ENCODE measurements at places on chromosomes 7 and 10.

- DNase-seq, result no peak
These were observed 25.5 kb downstream of the TMEM248 start for GRCh38 chr7:66946545-66946944.

- DNase-seq, result no peak
These were observed 16.8 kb upstream of the ZNF467 start for GRCh38 chr7:149790146-149790548.

- no peak for DNase-seq
These were observed 169.2 kb downstream of the CTTNBP2 start for GRCh38 chr7:117704063-117704462.

DNA sequence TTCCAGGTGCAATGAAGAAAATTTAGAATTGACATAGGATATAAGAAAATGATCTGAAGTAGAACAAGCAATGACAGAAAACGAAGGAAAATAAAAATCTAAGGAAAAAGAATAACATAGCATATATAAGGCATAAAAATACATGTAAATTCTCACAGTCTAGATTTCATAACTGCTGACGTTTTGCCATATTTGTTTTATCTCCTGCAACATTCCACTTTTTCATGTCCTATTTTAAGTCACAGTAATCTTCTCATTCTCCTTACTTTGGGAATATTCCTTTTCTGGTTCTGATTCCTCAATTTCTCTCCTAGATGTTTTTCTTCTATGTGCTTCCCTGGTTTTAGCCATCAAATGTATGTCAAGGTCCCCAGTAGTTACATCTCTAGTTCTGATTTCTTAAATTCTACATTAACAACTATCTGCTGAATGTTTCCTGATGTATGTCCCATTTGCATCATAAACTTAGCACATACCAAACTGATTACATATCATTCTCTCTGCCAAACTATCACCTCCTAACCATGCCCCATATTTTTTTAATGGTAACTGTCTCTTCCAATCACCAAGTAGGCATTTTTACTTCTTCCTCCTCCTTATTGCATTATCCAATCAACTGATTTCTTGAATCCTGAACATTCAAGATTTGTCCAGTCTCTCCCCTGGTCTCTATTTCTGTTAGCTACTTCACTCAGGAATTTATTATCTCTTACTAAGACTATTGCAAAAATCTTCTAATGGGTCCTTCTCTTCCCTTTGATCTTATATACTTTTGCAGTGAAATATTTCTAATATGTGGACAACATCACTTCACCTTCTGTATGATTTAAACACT is 171.3 kb downstream of the DNAJC1 start:
- no peak for DNase-seq

DNA sequence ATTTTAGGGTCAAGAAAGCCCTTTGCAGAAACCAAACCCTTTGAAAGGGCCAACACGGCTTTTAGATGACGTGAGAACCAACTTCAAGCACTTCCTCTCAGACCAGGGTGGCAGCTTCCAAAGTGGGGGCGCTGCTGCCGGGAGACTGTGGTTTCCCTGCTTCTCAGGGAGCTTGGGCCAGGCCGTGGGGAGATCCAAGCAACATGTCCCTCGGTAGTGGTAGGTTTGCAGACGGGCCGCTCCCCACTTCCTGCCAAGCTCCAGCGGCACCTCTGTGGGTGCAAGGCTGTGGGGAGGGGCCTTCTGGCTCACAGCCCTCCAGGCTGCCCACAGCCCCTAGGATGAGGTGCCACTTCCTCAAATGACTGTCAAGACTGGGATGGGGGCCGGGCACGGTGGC is 132.4 kb downstream of the FAM53B start:
- DNase-seq, result no peak

DNA sequence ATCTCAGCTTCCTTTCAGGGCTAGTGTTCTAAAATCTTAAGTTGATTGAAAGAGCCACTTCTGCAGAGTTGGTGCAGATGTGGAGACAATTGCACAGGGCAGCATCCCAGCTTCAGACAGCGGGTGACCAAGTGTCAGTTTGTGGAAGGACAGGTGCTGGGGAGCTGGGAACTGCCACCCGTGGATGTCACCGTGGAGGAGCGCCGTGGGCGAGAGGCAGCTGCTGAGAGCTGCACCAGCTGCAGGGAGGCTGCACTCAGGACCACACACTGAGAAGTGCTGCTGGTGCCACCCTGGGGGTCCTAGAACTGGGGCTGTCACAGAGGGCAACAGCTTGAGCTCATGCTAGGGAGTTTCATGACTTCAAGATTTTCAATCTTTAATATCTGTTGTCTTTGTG is 543.0 kb upstream of the FZD8 start:
- DNase-seq, result no peak

DNA sequence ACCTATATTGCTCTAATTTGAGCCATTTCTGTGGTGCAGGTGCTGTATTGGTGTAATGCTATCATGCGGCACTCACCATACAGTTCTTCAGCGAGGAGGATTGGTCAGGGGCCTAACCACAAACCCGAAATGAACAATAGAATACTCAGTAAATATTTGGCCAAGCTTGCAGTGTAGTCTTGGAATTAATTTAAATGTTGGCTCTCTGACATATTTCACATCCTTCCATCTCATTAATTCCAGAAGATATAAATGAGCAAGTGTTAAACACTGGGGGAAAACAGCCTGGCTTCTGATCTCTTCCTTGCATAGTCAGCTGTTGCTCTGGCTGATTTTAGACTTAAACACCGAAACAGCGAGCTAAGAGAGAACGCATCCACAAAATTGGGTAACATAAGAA is 663.1 kb upstream of the GHITM start:
- no peak for DNase-seq

GRCh38 chr10:102799691-102800471 is 37.3 kb downstream of the CYP17A1 start:
- DNase-seq, result no peak

DNA sequence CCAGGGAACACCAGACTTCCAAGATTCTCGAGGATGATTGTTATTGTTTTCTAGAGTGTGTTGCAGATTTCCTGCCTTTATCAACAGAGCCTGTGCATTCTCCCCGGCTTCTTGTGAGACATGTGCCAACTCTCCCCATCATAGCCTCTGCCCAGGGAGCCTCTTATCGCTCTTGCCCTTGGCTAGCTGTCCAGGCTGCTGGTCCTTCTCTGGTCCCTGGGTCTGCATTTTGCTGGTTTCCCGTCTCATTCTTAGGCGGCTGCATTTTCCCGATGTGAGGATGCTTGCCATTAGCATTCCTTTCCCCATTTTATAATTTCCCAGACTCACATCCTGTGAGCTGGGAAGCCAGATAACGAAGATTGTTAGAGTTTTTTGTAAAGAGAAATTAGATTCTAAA is 15.2 kb downstream of the SLC13A4 start:
- no peak for DNase-seq

- DNase-seq, result no peak
These were observed 9.3 kb upstream of the LRRC61 start for GRCh38 chr7:150313870-150314269.

GRCh38 chr7:17007841-17008240 is 126.1 kb upstream of the AGR3 start:
- no peak for DNase-seq

DNA sequence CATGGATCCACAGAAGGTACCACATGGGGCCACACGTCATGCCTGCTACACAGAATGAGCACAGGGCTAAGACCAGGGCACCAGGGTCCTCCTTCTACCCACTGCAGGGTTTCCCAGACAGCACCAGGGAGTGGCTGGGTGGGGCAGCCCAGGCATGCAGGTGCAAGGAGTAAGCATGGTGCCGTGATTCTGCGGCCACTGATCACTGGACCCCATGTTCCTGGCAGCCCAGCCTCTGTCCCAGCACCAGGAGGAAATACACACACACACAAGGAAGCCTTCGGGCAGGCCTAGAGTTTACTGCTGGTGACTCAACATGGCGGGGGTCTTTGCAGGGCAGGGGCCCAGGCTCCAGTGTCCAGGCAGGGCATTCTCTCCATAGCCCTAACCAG is 13.9 kb downstream of the ATP6V1F start:
- DNase-seq, result no peak

DNA sequence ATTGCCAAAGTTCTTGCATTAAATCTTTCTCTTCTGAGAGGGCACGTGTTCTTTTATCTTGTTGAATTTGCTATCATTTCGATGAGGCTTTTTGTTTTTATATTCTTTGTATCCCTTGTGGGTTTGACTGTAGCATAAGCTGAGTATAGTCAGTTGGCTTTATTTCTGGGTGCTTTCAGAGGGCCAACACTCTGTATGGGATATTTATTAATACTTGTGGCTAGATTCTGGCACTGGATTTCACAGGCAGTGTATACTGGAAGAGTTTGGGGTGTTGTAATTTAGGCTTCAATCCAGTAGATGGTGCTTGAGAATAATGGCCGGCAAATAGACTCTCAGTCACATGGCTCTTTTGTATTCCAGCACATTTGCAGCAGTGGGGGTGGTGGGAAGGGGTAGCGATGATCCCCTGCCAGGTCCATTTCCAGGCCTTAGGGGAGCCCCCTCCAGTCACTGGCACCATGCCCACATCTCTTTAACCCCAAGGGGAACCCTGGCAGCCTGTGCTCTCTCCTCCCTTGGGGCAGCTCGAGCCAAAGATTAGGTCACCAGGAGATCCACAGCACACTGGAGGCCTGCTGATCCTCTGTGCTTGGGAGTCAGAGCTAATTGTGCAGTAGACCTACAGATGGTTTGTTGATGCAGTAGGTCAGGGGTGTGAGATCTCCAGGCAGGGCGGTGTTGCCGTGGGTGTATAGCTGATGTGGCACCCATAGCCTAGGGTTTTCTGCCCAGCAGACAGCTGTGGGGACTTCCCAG is 81.8 kb downstream of the PTPN20 start:
- no peak for DNase-seq

GRCh38 chr10:86945361-86946212 is 11.8 kb downstream of the MMRN2 start:
- peak; percentile 56 for DNase-seq

DNA sequence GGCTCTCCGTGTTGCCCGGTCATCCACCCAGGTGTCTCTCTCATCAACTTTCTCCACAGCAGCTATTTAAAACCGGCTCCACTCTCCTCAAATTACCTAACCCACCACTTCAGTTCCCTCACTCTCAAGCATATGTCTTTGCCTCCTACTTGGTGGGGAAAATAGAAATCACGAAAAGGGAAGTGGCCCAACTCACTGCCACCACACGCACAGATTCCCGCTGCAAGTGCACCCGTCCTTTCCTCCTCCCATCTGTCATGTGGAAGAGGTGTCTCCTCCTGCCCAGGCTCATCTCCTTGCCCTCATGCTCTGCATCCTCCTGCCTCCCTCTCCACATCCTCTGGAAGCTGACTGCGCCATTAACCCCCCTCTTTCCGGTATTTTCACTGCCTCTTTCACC is 80.8 kb upstream of the MKX start:
- DNase-seq, result no peak

GRCh38 chr7:97226541-97226940 is 109.0 kb downstream of the SDHAF3 start:
- no peak for DNase-seq

DNA sequence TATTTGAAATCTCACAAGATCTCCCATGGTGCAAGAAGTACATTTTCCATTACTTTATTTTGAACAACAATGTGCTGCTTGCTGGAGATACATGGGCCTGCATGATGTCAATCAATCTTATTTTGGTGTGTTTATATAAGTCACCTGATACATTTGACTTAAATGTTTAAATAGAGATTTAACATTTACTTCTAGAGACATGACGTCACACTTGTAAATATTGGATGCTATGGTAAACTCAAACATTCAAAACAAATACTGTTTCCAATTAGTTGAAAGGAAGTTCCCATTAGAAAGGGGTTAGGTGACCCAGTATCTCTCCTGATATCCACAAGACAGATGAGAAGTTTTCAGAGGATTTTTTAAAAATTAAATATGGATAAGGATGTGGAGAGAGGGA is 214.5 kb downstream of the NSUN6 start:
- DNase-seq, result no peak

- DNase-seq, result no peak
These were observed 2.0 kb upstream of the ASB10 start for GRCh38 chr7:151189038-151189437.

DNA sequence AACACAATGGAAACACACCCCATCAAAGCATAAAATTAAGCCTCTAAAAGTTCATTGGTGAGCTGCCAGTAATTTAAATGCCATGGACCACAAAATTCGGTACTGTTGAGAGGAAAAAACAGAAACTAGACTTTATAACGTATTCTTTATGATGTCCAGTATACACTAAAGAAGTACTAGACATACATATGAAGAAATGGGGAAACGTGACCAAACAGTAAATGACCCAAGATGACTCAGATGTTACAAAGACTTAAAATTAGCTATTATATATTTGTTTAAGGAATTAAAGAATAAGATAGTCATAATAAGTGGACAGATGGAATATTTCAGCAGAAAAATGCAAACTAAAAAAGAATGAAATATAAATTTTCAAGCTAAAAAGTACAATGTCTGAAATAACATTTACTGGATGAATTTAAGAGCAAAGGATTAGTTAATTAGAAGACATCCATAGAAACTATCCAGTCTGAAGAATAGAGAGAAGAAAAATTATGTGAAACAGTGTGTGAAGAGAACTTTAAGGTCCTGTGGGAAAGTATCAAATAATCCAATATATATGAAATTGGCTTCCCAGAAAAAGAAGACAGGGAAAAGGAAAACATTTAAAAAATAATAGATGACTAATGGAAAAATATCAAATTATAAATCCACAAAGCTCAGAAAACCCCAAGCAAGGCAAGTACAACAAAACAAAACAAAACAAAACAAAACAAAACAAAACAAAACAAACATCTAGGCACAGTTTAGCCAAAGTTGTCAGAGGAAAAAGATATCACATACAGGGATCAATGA is 69.4 kb downstream of the SAMD9 start:
- no peak for DNase-seq
